ENCODE measurements at places on chromosomes 12 and 14.
A peak's percentile ranks its signal among the peaks of the same experiment; 100 is the strongest.

GRCh38 chr14:33081259-33081658 is 142.6 kb downstream of the NPAS3 start:
- peak; percentile 10 for DNase-seq

GRCh38 chr12:66942741-66943465 is 264.0 kb upstream of the GRIP1 start:
- no peak for DNase-seq

DNA sequence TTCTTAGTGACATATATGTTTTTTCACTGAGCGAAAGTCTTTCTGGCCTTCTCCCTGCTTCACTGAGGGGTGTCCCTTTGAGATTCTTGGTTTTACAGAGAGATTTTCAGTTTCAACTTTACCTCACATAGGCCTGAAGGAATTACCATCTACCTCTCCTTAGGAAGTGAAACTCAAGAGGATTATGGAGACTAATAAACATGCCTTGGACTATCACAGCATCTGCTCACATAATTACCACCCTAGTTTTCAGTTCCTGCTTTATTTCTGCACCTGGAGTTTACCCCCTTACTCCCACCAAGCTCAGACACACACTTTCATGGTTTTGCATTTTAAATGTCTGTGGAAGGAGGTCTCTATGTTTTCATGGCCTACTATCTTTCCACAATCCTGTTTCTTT is 118.3 kb upstream of the SCAF11 start:
- DNase-seq = no peak

- DNase-seq = no peak
These were observed 74.6 kb upstream of the TMTC1 start for GRCh38 chr12:29858270-29858786.

- no peak for DNase-seq
These were observed 39.8 kb downstream of the DCAF4 start for GRCh38 chr14:72966038-72966437.

GRCh38 chr12:61758661-61759060 is 501.5 kb upstream of the USP15 start:
- no peak for DNase-seq

DNA sequence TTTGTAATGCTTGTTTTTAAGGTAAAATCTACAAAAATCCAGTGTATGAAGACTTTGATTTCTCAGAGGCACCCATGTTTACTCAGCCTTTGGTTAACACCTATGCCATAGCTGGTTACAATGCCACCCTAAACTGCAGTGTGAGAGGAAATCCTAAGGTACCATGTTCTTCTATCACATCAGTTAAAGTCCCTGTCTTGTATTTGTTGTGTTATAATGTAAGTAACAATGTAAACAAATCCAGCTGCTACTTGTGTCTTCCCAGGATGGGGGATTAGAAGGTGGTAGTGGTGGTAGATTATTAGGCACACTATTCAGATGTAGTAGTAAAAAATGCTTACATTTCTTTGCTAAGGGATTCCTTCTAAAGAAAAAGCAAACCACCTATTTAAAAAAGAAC is 19.4 kb upstream of the CHPT1 start:
- no peak for DNase-seq

DNA sequence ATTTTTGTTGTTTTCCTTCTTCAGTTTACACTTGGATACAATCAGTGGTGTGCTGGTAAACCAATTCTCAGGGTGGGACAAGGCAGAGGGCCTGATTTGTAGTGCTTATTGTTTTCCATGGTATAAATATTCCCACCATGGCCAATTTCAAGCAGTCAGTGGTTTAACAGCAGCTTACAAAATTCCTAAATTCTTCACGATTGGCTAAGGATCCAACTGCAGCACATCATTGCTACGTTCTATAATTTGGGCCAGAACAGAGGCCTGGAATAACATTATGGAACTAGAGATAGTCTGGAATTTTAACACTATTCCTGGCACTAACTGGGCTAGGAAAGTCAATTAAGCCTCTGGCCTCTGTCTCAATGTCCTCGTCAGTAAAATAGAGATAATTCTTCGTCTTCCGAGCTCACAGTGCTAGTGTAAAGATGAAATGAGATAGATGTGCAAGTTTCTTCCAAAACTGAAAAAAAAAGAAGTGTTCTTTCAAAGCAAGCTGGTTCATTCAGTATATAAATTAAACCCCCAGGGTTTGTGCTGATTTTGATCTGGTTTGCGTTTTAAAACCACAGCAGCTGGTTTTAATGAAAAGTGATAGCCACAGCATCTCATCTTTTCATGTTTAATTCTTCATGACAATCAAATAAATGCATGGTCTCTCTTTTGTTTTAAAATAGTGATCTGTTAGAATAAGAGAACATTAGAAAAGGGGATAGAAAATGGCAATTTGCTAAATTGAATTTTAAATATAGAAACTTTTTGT is 104.1 kb downstream of the EPS8 start:
- DNase-seq = no peak

GRCh38 chr12:124527861-124528561 is 39.4 kb downstream of the NCOR2 start:
- no peak for DNase-seq

GRCh38 chr12:13342971-13343370 is 146.4 kb downstream of the EMP1 start:
- no peak for DNase-seq

- DNase-seq = no peak
These were observed 26.3 kb downstream of the PDE6H start for GRCh38 chr12:14999021-14999694.

DNA sequence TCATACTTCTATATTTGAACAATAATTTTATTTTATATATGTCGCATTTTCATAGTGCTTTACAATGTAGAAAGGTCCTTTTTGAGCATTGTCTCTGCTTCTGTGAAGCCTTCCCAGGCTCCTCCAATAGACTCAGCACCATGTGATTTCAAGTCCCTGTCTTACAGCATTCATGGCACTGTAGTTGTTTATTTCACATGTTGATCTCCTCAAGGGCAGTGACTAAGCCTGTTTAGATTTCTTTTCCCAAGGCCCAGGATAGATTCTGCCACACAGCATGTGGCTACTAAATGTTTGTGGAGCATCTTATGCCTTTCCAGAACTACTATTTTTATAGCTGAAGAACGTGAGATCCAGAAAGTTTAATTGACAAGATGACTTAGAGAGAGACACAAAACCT is 391.7 kb downstream of the TMEM117 start:
- DNase-seq = no peak

- no peak for DNase-seq
These were observed 87.1 kb downstream of the FBXL14 start for GRCh38 chr12:1507308-1507707.

- DNase-seq = no peak
These were observed 13.6 kb upstream of the TEX22 start for GRCh38 chr14:105384605-105385321.

DNA sequence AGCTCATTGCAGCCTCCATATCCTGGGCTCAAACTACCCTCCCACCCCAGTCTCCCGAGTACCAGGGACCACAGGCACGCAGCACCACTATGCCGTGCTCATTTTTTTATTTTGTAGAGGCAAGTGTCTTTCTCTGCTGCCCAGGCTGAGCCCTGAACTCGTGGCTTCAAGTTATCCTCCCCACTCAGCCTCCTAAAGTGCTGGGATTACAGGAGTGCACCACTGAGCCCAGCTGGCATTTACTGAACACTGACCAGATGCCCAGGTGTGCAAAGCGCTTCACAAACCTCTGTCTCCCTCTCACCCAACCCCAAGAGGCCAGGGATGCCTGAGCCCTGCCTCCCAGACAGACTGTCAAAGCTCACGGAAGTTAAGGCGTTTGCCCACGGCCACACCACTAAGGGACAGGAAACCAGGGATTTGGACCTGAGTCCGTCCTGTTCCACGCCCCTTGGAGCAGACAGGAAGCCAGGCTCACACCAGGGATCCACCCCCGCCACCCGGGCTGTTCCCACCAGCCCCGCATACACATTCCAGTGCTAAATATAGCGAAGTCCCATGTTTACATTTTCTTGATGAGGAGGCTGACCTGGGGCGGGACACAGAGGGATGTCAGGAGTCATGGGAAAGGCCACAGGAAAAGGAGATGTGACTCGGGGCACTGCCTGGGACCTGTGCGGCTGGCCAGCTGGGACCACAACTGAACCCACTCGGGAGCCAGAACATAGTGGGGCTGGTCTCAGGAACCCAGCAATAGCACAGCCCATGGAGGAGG is 51.2 kb downstream of the TESC start:
- DNase-seq = no peak

GRCh38 chr14:92475037-92475436 is 38.5 kb upstream of the RIN3 start:
- DNase-seq = no peak

- peak; percentile 19 for DNase-seq
These were observed 1.1 kb downstream of the LRP6 start for GRCh38 chr12:12265571-12266388.

GRCh38 chr14:76203086-76204001 is 51.6 kb downstream of the GPATCH2L start:
- DNase-seq = no peak

GRCh38 chr12:116806845-116807440 is 68.8 kb downstream of the RNFT2 start:
- DNase-seq = no peak

GRCh38 chr14:72549854-72550253 is 344.0 kb downstream of the DPF3 start:
- DNase-seq = no peak

DNA sequence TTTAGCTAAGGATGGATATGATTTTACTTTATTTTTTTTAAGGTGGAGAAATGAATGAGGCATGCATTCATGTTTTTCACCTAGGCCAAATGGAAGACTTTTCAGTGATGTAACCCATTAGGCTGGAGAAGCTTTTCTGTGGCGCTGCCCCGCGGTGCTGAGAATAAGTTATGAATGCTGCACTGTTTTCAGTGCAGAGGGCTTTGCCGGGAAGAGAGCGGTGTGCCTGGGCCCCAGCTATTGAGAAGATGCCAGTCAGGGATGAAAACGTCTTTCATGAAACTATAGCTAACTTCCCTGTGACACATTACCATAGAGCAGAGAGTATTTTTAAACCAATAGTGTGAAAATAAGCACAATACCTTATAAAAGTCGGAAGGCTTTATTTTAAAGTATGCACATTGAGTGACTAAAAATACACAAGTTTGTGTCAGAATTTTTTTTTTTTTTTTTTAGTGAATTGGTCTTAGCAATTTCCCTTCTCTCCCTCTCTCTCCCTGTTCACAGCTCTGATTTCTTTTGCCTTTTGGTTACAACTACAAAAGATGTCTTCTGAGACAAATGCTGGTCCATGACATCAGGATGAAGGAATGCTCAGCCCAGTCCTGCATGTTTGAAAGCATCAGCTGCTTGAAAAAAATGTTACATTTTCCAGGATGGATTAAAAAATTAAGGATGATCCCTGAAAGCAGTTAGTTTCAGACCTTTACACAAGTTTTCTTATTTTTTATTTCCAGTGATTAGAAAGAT is 48.3 kb downstream of the NPAS3 start:
- no peak for DNase-seq

- DNase-seq = peak; percentile 48
These were observed 1.5 kb downstream of the ITPK1 start for GRCh38 chr14:93114068-93114710.

- DNase-seq = no peak
These were observed 16.6 kb downstream of the ALKBH1 start for GRCh38 chr14:77691259-77691658.

Data from NCI-H345 (cell line).